ENCODE measurements at places on chromosomes 1 and 21.
A peak's percentile ranks its signal among the peaks of the same experiment; 100 is the strongest.

DNA sequence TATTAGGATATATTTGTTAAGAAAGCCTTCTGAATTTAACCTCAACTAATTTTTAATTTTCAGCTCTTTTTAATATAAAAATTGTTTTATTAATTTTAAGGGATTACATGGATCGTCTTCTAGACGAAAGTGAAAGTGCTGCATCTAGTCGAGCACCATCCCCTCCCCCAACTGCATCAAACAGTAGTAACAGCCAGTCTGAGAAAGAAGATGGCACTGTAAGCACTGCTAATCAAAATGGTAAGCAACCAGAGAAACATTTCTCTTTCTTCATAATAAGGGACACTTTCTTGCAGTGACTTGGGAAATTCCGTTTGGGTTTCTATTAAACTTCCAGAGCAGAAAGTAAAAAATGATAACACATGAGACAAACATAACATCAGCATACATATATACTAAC lies 56.9 kb downstream of the MIER1 start:
- no peak for DNase-seq

DNA sequence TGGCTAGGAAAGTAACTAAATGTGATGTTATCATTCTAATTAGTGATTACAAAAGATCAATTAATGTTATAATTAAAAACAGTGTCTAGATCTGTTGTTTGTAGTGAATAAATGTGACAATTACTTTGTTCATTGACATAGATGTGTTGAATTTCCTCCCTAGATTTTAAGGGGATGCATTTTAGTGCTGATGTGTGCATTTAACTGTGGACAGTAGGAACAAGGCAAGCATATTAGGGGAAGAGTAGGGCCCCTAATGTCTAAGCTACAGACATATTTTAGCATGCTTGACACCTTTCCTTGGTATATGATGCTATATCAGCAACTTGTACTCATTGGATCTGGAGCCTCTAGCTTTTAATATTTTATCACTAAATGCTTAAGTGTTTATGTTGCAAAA lies 48.9 kb downstream of the NFIA start:
- DNase-seq = no peak

GRCh38 chr1:235650341-235651169 lies 971 bp upstream of the GNG4 start:
- DNase-seq = peak; percentile 44

GRCh38 chr1:244106837-244107493 lies 55.9 kb downstream of the ZBTB18 start:
- DNase-seq = no peak

- no peak for DNase-seq
Observed at GRCh38 chr1:165666152-165666825, 32.1 kb downstream of the ALDH9A1 start.

GRCh38 chr21:15222707-15223106 lies 157.9 kb upstream of the NRIP1 start:
- DNase-seq = no peak

GRCh38 chr1:179773264-179773663 lies 30.2 kb downstream of the FAM163A start:
- no peak for DNase-seq

DNA sequence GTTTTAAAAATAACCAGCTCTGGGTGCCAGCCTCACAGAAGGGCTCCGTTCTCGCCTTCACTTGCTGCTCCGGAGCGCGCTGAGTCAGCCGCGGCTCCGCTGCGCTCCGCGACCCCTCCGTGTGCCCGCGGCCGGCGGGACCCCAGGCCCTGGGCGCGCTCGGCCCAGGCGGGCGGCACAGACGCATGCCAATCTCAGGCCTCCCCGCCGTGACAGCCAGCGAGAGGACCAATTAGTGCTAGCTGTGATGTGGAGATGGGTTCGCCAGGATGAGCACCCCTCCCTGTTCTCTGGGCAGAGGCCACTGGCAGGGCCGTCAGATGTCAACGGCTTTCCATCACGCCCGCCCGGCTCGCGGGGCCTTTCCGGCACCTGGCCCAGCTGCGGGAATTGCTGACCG lies 293.8 kb downstream of the SPATA17 start:
- DNase-seq = no peak

DNA sequence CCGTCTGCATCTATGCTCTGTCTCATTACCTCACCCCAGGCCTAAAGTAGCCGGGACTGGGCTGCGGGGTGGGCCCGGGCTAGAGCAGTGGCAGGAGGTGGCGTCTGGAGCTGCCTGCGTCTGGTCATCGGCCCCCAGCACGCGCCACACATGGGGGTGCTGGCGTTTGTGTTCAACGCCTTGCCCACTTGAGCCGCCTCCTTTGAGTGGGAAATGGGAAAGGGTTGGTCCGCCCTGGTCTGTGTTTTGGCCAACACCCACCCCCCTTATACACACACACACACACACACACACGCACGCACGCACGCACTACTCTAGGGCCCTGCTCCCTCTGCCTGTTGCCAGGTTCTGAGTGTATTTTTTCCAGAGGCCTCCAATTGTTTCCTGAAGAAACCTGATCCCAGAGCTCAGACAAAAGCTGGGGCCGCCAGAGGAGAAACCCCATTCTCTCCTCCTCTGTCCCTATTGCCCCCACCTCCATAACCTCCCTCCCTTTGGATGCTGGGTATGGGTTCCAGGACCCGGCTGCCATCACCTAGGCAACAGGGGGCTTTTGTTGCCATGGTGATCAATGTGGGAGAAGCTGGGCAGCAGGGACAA lies 10.1 kb downstream of the VANGL2 start:
- DNase-seq = peak; percentile 69

DNA sequence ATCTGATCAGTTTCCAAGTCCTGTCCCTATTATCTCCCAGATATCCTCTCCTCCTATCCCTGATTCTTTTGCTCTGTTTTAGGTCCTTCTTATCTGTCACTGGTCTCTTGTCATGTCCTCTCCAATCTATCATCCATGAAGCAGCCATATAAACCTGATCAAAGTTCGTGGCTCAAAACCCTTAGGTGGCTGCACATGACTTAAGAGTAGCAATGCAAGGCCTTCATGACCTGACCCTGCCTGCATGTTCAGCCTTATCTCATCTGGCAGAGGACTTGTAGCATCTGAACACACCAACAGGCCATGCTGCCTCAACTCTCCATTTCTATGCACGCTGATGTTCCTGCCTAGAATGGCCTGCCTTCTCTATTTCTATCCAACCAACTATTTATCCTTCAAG lies 65.2 kb downstream of the NOS1AP start:
- DNase-seq = no peak

GRCh38 chr21:43794857-43795256 lies 5.5 kb downstream of the RRP1 start:
- no peak for DNase-seq

GRCh38 chr1:226682871-226683814 lies 55.9 kb downstream of the ITPKB start:
- DNase-seq = no peak

GRCh38 chr1:64686828-64687724 lies 57.8 kb upstream of the RAVER2 start:
- DNase-seq = no peak

- no peak for DNase-seq
Observed at GRCh38 chr21:39189857-39190604, 6.8 kb upstream of the PSMG1 start.

GRCh38 chr1:27099135-27099586 lies 55.8 kb downstream of the SLC9A1 start:
- DNase-seq = no peak

DNA sequence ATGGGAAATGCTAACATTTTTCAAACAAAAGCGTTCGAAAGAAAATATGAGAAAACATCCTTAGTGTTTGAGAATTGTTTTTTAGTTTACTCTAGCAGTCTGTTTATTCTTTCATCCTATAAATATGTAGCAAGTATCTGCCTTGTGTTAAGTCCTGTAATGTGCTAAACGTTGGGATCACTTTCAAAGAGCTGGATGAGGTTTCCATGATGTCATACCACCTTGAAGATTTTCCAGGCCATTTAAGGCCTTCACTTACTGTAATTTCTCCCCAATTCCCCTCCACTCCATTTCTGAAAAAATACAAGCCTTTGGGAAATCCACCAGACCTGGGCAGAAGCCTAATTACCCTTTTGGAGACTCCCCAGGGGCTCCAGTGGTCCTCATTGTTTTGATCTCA lies 24.2 kb upstream of the CTBS start:
- DNase-seq = no peak

- no peak for DNase-seq
Observed at GRCh38 chr1:143736562-143736961, 235.2 kb downstream of the FAM72C start.

DNA sequence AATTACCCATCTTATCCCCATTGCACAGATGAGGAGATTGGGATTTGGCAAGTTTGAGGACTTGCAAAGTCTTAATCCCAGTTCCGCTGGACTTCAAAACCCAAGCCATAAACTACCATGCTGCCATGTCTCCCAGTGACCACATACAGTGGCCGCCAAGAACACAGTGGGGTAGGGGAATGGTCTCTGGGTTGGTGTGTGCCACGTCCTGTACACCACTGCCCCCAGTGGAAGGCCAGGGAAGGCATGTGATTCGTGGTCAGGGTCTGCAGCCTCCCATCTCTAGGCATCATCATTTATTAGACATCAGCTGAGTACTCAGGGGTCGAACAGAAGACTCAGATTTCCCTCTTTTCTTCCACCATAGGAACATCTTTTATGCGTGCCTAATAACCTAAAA lies 76.0 kb downstream of the MAN1C1 start:
- DNase-seq = no peak

- no peak for DNase-seq
Observed at GRCh38 chr1:51792864-51793263, 85.7 kb downstream of the NRDC start.

DNA sequence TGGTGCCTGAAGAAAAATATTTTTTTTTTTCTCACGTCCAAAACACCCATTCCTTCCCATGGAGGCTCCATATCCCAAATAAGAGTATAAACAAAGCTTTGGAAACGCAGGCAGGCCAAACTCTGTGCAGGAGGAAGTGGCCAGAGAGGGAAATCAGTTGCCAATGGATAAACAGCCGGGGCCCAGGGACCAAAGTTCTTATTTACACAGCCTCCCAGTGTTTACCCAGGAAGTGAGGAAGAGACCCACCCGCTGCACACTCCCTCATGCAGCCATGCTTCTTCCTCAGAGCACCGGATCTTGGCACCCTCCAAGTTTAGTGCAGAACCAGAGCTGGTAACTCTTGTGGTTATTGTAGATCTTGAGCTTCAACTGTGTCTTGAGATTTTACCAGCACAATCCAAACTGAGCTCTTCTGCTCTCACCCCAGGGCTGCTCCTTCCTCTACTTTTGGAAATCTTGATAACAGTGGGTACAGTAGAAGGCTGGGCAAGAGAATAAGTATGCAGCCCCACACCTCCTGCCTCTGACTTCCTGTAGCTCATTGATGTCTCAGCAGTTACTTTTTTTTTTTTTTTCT lies 14.2 kb downstream of the MARCKSL1 start:
- no peak for DNase-seq

DNA sequence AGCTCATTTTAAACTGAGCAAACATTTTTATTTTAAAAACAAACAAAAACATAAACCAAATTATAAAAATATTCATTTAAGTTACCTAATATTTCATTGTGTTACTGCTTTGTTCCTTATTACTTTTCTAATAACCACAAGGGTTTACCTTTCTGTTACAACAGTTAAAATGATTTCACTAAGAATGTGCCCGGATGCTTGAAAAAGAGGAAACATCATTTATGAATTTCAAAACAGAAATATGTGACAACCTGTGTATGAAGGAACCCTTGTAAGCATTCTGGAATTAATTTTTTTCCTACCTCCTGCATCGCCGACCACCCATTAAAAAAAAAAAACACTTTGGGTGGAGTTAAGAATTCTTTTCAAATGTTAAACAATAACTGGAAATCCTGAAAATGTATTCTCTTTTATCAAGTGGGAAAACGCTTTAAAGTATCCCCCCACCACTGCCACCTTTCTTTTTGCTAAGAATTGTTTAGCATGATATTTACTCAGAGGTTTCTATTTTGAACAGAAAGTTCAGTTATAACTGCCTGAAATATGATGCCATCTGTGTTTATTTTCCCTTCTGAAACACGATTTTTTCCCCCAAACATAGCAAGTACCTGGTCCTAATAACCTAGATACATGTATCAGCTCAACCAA lies 9.1 kb downstream of the CYYR1 start:
- DNase-seq = no peak

GRCh38 chr1:206704226-206704625 lies 19.5 kb downstream of the MAPKAPK2 start:
- DNase-seq = no peak

All from NCI-H2107 (cell line).